ENCODE measurements at places on chromosomes 7 and 10. TPM values are rescaled to one million over a fixed set of nuclear protein-coding genes. Genes with fewer than 3 reads are reported as not detected.

GRCh38 chr7:34501156-34501555 lies 156.9 kb upstream of the NPSR1 start:
- no peaks in the 10 kb centered on the region for H3K27me3 ChIP-seq
- no peak overlapping the region for H3K27ac ChIP-seq
- H3K4me1 ChIP-seq, result no peaks in the 10 kb centered on the region
- no peak for DNase-seq

GRCh38 chr10:95536017-95536416 lies 25.2 kb downstream of the SORBS1 start:
- H3K27ac ChIP-seq, result no peak overlapping the region
- H3K36me3 ChIP-seq, result no peaks in the 10 kb centered on the region
- no peak for DNase-seq
- H3K27me3 ChIP-seq, result no peaks in the 10 kb centered on the region
- peaks cover 5% of the 10 kb centered on the region for H3K4me1 ChIP-seq
- H3K4me3 ChIP-seq, result no peak overlapping the region

Gene DGKB
- not detected for total RNA-seq

DNA sequence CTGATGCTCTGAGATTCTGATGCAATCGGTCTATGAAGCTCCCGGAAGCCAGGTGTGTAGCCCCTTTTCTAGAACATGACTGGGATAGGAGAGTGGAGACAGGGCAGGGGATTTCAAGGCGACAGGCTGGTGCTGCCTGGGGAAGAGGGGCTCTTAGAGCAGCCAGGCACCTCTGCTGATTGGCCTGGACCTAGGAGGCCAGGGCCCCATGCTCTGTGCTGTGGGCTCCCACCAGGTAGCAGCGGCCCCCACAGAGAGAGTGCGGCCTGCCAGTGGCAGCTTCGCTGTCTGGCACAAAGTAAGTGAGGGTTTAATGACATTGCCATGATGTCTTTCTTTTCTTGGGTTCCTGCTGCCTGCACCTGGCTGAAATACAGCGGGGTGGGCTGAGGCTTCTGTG lies 99.4 kb upstream of the PODXL start:
- DNase-seq, result no peak
- H3K4me1 ChIP-seq, result no peaks in the 10 kb centered on the region
- H3K27ac ChIP-seq, result no peak overlapping the region

- H3K36me3 ChIP-seq, result no peaks in the 10 kb centered on the region
- H3K27ac ChIP-seq, result no peak overlapping the region
- H3K27me3 ChIP-seq, result no peaks in the 10 kb centered on the region
- H3K4me3 ChIP-seq, result no peak overlapping the region
These were observed 7.7 kb downstream of the PON2 start for GRCh38 chr7:95427166-95427565.

DNA sequence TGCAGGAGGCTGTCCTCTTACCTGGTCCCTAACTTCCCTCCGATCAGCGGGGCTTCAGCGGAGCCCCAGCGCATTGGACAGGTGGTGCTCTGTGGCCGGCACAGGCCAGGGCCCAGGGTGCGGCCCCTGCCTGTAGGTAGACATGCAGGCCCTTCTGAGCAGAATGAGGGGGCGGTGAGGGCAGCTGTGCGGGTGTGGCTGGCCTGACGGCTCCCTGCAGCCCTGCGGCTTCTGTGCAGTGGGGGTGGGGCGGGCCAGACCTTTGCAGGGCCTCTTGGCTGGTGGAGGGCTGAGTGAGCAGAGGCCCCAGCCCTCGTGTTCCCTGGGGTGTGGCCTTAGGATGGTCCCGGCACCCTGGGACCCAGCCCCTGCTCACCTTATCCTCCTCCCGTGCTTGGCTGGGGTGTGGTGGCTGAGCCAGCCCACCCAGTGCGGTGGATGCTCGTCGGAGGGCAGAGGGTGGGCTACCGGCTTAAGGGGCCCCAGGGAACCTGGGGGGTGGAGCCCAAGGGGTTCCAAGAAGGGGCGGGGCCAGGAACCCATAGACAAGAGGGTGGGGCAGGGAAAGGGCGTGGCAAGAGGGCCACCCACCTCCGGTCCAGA lies 175.2 kb upstream of the TNRC18 start:
- H3K27me3 ChIP-seq, result no peaks in the 10 kb centered on the region
- peaks cover 10% of the 10 kb centered on the region for H3K36me3 ChIP-seq
- no peak overlapping the region for H3K4me3 ChIP-seq
- H3K4me1 ChIP-seq, result peaks cover 42% of the 10 kb centered on the region
- no peak for DNase-seq

Gene LRRD1
- total RNA-seq, result 0.16 TPM

Data from adrenal gland (tissue), 19 donors.